ENCODE measurements at places on chromosomes 4 and X.

DNA sequence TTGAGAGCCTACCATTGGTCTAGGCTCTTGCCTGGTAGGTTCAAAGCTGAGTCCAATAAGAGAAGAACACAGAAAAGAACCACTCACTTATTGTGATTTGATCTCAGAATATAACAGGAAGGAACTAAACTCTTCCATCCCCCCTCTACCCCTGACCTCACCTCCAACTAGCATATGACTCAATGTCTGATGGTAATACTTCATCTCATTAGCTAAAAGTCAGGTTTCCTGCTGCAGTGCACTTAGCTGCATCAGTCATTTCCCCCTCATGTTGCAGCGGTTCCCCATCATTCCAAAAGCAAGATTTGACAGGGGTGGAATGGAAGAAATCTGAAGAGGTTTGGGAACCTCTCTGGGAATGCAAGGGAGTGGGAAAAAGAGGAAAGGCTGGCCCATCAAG lies 289.5 kb downstream of the SMARCA1 start:
- no peak for DNase-seq

DNA sequence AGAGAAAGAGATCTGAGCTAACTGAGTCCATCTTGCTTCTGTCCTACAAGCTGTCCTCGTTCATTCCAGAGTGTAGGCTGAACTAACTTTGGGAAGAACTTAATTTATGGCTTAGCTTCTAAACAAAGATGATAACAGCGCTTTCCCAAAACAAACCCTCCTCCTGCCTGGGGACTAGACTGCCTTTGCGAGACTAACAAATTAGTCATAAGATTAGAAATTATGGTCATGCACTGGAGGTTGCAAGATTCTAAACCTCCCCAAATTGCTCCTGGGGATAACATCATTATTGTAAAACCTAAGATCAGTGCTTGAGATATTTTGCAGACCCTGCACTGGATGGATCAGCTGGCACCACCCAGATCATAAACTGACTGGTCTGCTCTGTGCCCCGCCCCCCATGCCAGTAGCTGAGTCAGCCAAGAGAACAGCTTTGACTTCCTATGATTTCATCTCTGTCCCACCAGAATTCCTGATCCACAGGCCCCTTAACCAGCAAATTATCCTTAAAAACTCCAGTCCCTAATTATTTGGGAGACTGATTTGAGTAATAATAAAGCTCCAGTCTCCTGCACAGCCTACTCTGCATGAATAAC lies 883.3 kb downstream of the TRIML1 start:
- DNase-seq: no peak

DNA sequence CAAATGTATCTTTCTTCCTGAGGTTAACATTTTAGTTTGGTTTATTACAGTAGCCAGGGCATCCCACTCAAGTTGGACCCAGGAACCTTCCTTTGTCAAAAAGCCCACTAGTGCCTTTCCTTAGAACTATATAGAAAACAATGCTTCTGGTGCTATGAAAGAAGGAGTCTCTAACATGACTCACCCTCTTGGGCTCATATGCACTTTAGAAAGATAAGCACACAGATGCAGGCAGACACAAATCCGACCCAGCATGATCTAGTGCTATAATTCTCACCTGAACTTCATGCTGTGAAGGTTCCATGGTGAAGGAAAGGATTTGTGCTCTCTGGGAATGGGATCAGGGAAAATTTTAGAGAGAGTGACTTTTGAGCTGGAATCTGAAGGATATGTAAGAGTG lies 289.4 kb downstream of the ANKRD50 start:
- DNase-seq: no peak

- DNase-seq: no peak
These were observed 442.2 kb downstream of the PABPC4L start for GRCh38 chr4:133759428-133759827.

- DNase-seq: no peak
These were observed 119.6 kb downstream of the BEND2 start for GRCh38 chrX:18101087-18101486.

DNA sequence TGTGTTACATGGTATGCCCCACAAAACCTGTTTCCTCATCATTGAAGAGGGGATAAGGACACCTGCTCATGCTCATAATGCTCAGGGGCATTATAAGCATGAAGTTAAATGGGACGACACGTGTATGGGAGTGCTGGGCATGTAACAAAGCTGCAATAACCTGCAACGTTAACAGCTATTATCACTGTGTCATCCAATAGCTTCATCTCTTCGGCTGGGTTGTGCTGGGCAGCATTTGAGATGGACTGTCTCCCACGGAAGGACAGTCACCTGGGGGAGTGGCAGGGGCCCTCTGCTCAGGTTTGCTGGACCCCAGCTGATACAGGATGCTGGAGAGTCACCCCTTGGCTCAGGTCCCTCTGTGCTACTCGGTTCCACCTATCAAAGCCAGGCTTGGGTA lies 94.5 kb downstream of the NSUN7 start:
- no peak for DNase-seq

DNA sequence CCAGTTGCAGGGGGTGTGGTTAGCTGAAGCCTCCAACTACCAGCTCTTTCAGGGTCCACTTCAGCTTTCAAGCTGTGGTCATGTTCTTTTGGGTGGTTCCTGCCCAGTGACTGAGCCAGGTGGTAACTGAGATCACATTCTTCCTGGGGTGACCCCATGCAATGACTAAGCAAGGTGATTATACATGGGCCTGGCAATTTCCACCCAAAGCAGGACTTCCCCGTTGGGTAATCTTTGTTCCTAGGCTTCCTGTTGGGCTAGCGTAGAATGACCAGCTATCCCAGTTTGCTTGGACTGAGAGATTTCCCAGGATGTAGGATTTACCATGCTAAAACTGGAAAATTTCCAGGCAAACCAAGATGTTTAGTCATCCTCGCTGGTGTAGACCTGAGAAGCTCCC lies 18.4 kb upstream of the MAGEB17 start:
- no peak for DNase-seq

DNA sequence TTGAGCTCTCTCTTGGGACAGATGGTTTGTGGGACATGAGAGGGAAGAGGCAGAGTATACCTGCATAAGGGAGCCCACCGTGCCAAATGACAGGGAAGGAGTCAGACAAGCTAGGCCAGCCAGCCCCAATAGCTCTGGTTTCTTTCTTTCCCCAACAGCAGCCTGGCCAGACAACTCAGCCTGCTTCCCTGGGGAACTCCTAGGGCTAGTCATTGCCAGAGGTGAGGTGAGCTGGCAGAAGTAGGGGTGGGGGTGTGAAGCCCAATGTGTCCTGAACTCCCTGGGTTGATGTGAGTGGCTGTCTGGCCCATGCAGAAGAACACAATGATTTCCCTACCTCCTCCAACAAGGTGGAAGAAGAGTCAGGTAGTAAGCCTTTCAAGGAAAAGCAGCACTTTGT lies 135.5 kb downstream of the AMMECR1 start:
- DNase-seq: no peak

- no peak for DNase-seq
These were observed 16.8 kb downstream of the BANK1 start for GRCh38 chr4:101807351-101807750.

DNA sequence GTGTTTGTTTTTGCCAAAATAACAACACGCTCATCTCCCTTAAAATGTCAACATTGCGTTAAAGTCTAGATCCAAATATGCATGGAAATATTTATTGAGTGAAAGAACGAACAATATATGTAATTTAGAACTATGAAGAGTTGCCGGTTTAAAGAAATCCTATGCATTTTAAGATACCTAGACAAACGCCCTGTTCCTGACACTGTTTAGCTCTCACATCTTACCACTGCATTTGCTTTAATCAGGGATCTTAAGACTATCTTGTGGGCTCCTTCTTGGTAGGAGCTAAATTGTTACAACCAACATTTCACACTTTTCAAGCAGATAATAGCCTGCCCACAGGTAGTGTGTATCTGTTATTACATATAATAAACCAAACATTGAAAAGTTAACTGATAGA lies 96.6 kb upstream of the RPS6KA3 start:
- no peak for DNase-seq

DNA sequence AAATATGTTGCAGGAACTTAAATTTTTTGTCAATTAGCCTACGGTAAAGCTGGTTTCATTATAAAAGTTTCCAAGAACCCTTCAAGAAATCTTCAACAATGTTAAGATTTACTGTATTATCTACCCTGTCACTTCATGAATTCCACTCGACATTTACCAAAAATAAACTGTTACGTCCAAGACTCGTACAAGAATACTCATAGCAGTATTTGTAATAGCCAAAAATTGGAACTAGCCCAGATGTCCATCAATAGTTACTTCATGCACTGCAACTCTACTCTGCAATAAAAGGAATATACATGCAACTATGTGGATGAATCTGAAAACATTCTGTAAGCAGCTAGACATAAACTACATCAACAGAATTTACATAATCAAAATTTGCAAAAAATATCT lies 13.4 kb downstream of the RBMX start:
- DNase-seq: no peak

DNA sequence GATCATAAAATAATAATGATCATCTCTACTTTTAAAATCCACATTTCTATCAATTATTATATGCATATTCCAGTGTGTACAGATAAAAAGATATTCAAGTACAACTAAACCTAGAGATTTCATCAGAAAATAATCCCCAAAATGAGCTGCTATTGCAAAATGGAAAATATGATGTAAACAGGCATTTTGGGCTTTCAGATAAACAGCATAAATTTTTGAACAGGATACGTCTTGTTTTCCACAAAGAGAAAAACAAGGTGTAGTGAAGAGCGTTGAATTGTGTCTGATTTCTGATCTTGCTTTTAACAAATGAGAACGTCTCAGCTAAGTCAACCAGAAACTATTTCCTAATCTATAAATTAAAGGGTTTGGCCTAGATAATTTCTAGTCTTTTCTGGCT lies 349.6 kb upstream of the FTHL17 start:
- DNase-seq: no peak

DNA sequence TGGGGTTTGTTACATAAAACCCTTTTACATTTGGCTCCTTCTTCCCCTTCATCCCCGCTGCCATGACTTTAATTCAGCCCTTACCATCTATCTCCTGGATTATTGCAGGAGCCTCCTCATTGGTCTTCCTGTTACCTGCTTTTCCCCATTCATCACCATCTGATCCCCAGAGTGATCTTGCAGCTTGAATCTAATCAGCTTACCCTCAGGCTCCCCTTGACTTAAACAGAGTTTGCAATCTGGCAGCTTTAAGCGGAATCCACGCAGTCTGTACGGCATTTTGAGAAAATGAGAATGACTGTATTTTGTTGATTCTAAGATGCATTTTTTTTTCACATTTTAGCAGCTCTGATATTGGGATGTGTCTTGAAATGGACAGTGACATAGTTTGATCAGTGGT lies 14.9 kb upstream of the PPEF1 start:
- DNase-seq: no peak

DNA sequence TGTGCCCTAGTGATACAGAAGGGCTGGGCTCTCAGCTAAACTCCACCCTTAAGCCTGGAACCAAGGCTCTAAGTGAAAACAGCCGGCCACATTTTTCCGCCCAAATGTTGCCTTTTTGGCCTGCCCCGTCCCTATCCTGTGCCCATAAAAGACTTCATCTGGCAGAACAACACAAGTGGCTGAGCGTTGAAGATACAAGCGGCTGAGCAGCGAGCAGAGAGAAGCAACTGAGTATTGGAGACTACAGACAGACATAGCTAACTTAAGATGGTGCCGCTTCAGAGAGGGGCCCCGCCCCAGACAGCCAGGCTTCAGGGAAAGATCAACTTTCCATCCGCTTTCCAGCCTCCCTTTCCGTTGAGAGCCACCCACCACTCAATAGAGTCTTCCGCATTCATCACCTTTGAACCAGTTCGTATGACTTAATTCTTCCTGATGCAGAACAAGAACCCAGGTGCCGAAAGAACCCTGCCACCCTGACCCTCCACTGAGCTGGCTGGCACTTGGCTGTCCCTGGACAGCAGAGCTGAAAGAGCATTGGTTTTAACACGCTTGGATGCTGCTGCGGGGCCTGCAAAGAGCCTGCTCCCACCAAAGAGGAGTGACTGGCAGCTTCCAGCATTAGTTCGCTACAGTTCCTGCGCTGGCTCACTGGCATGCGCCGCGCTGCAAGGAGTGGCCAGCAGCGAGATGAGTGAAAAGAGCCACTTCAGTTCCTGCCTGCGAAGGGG lies 853.2 kb upstream of the INTU start:
- DNase-seq: no peak

GRCh38 chrX:134544513-134545151 lies 84.7 kb downstream of the HPRT1 start:
- peak; percentile 11 for DNase-seq

DNA sequence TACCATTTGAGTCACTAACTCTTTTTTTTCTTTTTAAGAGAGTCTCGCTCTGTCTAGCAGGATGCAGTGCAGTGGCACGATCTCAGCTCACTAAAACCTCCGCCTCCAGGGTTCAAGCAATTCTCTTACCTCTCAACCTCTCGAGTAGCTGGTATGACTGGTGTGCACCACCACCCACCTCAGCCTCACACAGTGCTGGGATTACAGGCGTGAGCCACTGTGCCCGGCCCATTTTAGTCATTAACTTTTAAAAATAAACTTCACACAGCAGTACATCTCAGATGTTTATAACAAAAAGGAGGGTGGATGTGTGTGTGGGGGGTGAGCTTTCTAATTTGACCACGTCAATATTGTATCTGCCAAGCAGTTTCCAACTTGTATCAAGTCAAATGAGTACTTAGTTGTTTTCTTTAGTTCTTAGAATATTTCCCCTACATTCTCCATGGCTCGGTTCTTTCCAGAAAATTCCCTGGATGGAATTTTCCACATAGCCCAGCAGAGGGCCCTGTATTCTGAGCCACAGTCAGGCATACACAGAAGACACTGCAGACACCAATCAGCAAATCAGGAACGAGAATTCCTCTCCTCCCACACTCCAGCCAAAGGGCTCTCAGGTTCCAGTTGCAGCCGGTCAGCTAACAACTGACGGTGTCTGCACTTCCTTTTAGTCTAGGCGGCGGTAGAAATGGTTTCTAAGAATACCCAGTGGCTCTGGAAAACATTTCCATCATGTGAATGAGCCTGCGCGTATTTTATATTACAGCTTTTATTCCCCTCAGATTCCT lies 20.1 kb upstream of the ARAF start:
- DNase-seq: peak; percentile 93

GRCh38 chr4:68399306-68399705 lies 48.0 kb upstream of the TMPRSS11E start:
- DNase-seq: no peak

DNA sequence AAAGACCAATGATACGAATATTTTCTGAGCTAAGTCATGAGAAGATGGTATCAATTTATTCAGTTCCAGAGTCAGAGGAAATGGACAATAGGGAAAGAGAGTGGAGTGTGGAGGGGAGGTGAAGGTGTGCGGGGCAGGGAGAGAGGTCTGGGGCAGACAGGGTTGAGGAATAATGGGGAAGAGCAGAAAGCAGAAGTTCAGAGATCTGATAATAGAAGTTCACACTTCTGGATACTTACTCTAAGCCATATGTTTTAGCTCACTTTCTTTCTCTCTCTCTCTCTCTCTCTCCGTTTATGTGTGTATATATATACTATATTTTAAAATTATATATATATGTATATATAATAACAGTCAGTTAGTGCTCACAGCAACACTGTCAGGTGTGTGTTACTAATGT lies 40.4 kb downstream of the FOXR2 start:
- no peak for DNase-seq

GRCh38 chr4:166088576-166088975 lies 215.5 kb downstream of the TLL1 start:
- no peak for DNase-seq

Measured in NCI-H510A treated with DMSO at 0.1 percent for 48 hours (cell line).